ENCODE measurements at places on chromosomes 12 and 14. TPM values are rescaled to one million over a fixed set of nuclear protein-coding genes. Genes with fewer than 3 reads are reported as not detected.
A peak's percentile ranks its signal among the peaks of the same experiment; 100 is the strongest.

SLC2A14 gene
- total RNA-seq, result 70.9 TPM

MYH6 gene
- total RNA-seq, result not detected

- DNase-seq, result peak; percentile 64
These were observed 1.1 kb downstream of the TSPAN9 start for GRCh38 chr12:3078086-3078820.

GRCh38 chr12:131137836-131138637 lies 184.3 kb downstream of the ADGRD1 start:
- peak; percentile 74 for DNase-seq

Measured in endodermal cell (in vitro differentiated cells).